ENCODE measurements at places on chromosomes 3 and 15. TPM values are rescaled to one million over a fixed set of nuclear protein-coding genes. Genes with fewer than 3 reads are reported as not detected.

Gene VWA5B2
- polyA plus RNA-seq = 1.8 TPM

Gene GREM1
- 0.12 TPM for polyA plus RNA-seq

Gene PRR20G
- not detected for polyA plus RNA-seq

Gene HESX1
- polyA plus RNA-seq = 3.6 TPM

GRCh38 chr3:113847664-113848461, 9.3 kb downstream of the GRAMD1C start:
- DNase-seq = no peak

DNA sequence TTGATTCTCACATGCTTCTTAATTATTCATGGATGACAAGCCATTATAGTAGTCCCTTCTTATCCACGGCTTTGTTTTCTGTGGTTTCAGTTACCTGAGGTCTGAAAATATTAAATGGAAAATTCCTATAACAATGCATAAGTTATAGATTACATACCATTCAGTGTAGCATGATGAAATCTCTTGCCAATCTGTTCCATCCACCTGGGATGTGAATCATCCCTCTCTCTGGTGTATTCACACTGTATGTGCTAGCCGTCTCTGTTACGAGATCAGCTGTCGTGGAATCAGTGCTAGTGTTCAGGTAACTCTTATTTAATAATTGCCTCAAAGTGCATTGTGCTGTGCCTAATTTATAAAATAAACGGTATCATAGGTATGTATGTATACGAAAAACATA, 5.2 kb downstream of the WDR5B start:
- DNase-seq = no peak

DNA sequence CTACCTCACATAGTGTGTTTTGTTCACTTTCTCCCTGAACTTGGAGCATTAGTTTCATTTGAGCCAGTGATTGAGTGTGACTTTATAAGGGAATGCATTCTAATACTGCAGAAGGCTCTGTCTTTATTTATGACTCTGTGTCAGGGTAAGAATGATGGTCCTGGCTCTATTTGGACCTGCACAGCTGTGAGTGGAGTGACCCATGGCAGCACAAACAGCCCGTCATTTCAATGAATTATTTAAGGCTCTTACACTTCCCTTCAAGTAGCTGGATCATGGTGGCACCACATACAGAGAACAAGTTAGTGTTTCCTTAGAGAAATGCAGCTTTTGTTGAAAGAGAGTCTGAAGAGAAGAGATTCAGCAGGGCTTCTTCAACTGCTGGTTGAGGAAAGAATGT, 16.4 kb downstream of the TMEM108 start:
- DNase-seq = no peak

GRCh38 chr3:126545544-126545943, 13.2 kb downstream of the C3orf22 start:
- no peak for DNase-seq

DNA sequence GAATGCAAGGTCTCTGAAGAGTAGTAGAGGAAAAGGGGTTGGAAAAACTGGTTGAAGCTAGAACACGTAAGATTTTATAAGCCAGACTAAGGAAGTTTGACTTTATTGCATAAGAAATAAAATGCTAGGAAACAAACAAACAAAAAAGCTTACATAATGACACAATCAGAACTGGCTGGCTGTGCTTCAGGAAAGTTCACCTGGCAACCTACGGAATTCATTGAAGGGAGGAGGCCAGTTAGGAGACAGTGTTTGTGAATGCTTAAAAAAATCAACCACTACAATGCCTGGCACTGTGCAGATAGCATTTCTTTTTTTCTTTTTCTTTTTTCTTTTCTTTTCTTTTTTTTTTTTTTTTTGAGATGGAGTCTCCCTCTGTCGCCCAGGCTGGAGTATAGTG, 1.9 kb upstream of the ICE2 start:
- DNase-seq = no peak
